ENCODE measurements at places on chromosomes 4 and X.
A peak's percentile ranks its signal among the peaks of the same experiment; 100 is the strongest.

GRCh38 chr4:160299608-160300007 is 1196.7 kb downstream of the RAPGEF2 start:
- no peak for DNase-seq

- DNase-seq, result no peak
Observed at GRCh38 chr4:5340991-5341451, 289.7 kb downstream of the STK32B start.

GRCh38 chrX:150364347-150365050 is 1.4 kb downstream of the MAMLD1 start:
- peak; percentile 7 for DNase-seq

GRCh38 chrX:50327235-50327634 is 122.7 kb downstream of the CCNB3 start:
- DNase-seq, result no peak

- no peak for DNase-seq
Observed at GRCh38 chr4:90960840-90961239, 833.6 kb downstream of the CCSER1 start.

DNA sequence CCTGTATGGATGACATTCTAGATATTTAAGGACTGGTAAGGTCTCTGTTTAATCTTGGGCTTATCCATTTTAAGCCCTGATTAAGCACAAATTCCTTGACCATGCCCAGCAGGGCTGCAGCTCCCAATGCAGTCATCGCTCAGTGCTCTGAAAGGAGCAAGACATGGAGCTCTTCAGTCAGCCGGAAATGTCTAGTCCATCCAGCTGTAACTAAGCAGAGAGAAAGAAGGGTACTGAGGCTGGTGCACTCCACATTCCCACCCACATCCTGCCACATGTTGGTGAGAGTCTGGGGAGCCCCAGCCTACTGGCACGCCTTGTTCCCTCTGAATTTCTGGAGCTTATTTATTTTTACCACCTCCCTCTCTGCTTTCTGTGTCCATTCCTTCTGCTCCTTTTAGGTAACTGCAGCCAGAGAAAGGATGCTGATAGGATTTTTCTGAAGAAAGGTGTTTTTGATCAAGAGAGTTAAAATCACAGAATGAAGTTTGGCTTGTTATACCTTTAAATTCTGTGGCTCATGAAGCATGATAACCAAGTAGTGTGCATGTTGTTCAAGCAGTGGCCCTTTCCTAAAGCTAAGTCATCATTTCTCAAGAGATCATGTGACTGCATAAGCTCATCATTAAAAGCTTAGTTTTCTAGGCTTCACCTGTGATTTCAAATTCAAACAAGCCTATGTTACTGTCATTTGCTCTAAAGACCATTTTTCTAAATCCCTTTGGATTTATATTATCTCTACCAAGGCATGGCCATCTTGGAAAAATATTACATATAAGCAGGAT is 74.0 kb downstream of the GALNT7 start:
- DNase-seq, result no peak

- DNase-seq, result no peak
Observed at GRCh38 chr4:99411041-99411440, 24.1 kb downstream of the ADH7 start.

DNA sequence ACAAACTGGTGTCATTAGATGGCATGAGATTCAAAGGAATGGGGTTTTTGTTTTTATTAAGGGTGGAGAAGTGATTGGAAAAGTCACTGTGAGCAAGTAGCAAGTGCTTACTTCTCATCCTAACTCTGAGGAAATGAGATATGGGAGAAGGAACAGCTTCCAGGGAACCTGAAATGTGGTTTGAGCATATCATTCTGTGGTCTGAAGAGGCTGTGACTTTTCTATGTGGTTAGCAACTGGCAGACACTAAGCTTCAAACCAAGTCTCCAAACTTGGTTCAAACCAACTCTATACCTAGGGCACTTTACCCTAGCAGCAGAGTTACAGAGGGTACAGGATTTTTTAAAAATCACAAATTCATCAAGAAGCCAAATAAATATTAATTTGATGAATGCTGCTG is 58.2 kb downstream of the DCLK2 start:
- DNase-seq, result no peak

DNA sequence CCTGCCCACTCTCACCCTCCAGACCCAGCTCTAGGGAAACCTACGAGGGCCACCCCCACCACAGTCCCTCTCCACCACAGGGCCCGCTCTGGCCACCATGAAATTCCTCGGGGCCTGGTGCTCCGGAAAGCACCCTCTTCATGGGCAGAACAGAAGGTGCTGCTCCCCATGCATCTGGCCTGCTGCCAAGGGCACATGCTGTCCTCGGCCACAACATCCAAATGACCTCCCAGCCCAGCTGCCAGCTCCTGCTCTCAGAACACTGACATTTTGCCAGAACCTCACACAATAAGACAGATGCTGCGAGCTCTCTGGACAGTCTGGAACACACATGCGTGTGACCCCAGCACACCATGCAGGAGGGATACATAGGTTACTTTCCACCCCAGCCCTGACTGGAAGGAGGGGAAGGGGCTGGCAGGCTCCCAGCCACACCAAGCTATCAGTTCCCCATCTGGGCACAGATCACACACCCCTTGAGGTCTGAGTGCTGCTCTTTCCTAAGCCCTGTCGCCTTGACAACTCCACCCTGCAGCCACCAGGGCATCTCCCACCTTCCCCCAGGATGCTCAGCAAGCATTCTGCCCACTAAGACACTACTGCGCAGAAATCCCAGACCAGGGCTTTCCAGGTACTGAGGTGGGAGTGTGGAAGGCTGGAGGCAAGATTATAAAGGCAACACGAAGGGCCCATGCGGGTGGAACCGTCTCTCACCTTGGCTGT is 5.8 kb downstream of the CCNQ start:
- DNase-seq, result no peak

DNA sequence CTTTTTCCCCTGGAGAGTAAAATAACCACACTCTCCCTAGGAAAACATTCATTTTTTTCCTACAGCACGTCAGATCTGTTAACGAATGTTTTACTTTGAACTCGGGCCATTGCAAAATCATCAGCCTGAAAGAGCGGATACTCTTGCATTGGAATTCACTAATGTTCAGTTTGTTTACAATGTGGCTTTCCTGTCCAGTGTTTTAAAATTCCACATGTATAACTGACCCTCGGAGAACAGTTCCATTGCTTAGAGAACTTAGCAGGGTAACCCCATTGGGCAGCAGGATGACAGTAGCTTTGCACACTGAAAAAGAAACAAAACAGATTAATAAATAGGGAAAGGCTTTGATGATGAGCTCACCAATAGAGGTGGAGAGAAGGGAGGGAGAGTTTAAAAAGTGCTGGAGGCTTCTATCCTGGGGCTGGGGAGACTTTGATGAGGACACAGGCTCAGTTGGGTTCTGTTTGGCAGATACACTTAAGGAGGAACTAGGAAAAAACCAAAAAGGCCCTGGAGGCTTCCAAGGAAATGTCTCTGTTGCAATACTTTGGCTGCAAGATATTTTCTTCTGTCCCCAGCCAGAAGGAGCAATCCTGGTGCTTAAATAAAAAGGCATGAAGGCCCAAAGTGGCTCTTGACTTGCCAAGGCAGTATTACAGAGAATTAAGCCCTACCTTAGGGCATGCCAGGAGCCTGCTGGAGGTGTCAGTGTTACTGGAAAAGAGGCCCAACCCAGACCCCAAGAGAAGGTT is 143.1 kb downstream of the ARSF start:
- DNase-seq, result peak; percentile 48

DNA sequence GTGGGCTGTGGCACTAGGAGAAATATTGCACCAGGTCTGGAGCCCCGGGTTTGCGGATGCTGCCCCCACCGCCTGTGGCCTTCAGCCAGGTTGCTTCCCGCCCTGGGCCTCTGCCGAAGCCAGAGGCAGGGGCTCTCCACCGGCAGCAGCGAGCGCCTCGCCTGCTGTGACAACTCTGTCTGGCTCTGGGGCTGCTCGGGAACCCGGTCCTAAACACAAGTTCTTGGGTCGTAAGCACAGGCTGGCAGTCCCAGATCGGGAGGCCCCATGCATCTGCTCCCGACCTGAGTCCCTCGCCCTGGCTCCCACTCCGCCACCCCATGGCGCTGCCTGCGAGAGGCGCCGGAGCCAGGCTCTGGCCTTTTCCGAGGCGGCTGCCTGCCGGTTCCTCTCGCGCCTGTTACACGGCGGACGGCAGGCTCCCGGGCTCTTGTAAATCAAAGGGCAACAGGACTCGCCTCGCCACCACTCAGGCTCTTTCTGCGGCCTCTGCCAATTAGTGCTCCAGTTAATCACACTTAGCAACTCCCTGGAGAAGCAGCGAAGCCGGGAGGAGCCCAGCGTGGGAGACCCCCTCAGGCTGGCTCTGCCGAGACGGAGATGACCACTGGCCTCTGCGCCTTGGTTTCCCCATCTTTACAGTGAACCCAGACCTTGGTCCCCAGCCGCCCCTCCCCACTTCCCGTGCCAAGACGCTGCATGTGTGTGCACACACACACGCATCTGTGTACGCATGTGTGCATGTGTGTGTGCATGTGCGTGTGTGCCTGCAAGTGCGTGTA is 109.2 kb downstream of the DCTD start:
- DNase-seq, result no peak

DNA sequence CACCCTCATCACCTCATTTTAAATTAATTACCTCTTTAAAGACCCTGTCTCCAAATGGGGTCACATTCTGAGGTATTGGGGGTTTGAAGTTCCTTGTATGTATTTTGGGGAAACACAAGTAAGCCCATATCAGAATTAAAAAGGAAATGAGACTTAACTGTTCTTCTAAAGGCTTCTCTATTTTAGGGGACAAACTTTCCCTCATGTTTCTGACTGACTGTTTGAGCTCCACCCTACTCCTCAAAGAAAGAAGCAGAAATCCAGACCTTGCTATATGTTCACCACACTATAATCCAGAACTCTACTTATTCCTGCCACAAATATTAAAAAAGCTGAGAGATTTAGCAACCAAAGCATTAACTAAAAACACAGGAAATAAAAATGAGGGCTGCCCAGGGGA is 258.8 kb downstream of the ARHGAP24 start:
- DNase-seq, result no peak

DNA sequence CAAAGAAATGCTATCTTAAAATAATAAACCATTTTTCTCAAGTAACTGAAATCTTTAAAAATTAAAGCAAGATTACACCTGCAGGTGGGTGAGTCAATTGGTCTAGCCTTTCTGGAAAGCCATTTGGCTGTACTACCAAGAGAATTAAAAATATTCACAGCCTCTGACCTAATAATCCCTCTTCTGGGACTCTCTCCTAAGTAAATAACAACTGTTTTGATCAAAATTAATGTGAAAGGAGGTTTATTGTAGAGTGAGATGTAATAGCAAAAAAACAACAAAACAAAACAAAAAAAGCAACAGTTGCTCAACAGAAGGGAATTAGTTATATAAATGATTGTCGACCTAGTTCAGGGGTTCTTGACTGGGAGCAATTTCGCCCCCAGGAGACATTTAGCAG is 89.0 kb downstream of the GEMIN8 start:
- DNase-seq, result no peak

- DNase-seq, result no peak
Observed at GRCh38 chrX:149819371-149819770, 37.6 kb downstream of the MAGEA9 start.

GRCh38 chr4:4507923-4508322 is 33.9 kb downstream of the STX18 start:
- DNase-seq, result peak; percentile 19

GRCh38 chr4:89279385-89279784 is 28.2 kb downstream of the GPRIN3 start:
- no peak for DNase-seq

- no peak for DNase-seq
Observed at GRCh38 chr4:76687746-76688448, 210.0 kb downstream of the SOWAHB start.

- peak; percentile 5 for DNase-seq
Observed at GRCh38 chr4:6992728-6993677, 50.2 kb upstream of the TADA2B start.

DNA sequence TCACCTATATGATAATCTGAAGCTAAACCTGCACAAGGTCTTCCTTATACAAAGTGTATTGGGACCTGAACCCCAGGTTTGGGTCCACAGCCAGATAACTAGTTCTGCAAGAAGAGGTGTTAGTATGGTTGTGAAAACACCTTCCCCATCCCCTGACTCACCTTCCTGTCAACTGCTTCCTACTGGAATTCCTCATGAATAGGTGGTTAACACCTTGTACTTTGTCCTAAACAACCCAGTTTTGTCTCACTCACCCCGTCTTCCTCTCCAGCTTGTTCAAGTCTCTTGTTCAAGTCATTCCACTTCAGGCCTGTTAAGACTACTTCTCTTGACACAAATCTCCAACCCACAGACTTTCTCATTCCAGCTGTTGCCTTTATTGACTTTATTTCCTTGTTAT is 45.5 kb downstream of the CCNG2 start:
- no peak for DNase-seq

DNA sequence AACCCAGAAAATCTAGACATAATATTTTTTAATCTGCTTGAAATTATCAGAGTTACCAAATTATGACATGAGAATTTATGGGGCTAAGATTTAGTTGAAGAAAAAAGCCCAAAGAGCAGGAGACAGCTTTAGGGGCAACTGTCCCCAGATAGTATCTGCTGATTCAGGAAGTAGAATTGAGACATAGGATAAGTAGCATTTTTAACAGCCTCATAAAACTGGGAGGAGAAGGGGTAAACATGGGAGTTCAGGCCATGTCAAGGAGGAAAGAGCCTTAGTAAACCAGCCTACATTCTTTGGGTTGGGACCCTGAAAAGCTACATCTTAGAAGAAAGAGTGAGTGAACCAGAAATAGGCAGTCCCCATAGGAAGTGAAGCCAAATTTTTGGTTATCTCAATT is 9.7 kb upstream of the RAB28 start:
- no peak for DNase-seq

GRCh38 chrX:43573441-43574015 is 82.6 kb upstream of the MAOA start:
- no peak for DNase-seq

GRCh38 chrX:724256-724655 is 93.7 kb downstream of the SHOX start:
- no peak for DNase-seq

DNA sequence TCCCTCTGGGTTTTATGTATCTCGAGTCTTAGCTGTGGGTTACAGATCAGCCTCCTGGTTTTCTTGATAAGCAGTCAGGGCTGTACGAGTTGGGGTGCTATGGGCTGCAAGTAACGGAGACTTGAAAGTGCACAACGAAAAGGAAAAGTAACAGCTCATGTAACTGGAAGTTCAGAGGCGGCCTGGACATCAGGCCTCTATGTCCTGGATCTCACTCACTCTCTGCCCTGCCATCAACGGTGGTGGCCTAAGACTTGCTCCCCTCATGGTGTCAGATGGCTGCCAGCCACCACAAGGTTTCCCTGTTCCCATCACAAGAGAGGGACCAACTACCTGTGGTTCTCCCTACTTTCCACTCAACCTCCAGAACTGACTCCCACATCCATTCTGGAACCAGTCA is 4.8 kb downstream of the PPP2R2C start:
- no peak for DNase-seq

GRCh38 chr4:1752284-1753041 is 31.1 kb downstream of the TACC3 start:
- DNase-seq, result no peak

DNA sequence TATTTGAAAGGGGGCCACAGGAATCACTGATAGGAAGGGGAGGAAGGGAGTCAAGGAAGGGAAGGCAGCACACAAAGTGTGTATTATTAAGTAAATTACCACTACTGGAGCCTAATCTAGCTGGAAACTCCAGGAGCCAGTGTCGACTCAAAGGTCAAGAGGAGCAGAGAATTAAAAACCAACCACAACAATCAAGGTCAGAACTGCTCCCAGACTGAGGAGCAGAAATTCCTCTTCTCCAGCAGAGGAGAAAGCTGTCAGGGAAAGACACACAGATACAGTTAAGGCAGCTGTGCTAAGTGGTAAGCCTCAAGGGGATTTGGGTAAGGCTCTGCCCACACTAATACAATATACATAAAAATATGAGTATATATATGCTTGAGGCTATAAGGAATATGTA is 87.5 kb upstream of the PTPN13 start:
- DNase-seq, result no peak
